ENCODE measurements at places on chromosomes 13 and 19. TPM values are rescaled to one million over a fixed set of nuclear protein-coding genes. Genes with fewer than 3 reads are reported as not detected.
A peak's percentile ranks its signal among the peaks of the same experiment; 100 is the strongest.

The PTH2 gene
- not detected for total RNA-seq

DNA sequence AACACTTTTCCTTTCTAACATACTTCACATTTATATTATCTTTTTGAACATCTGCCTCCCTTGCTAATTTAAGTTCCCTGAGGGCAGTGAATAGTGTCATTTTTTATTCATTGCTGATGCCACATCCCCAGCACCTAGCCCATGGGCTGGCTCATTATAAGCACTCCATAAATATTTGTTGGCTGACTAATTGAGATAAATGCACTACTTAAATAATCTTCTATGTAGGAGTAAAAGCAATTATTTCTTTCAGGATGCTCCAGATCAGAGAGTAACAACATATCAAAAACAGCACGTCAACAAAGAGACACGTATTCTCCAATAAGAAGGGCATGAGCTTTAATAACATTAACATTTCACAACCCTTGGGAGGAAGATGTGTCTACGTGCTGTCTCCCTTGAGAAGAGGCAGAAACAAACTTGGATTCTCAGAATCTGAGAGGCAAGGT is 228.2 kb downstream of the LHFPL6 start:
- DNase-seq, result no peak

The ATP4A gene
- not detected for total RNA-seq

The EDNRB gene
- not detected for total RNA-seq

GRCh38 chr19:17282488-17283125 is 906 bp downstream of the ANKLE1 start:
- peak; percentile 84 for DNase-seq

Data from activated naive CD4-positive, alpha-beta T cell treated with anti-CD3 and anti-CD28 coated beads, Interleukin-2, amount 50 U/mL, for 72 hours (primary cell).